Esophagus muscularis mucosa (tissue), 4 donors: ENCODE measurements at places on chromosomes 4 and X.

- no peak for DNase-seq
Measured at GRCh38 chrX:23841847-23842522, 59.0 kb downstream of the SAT1 start.

- no peak for DNase-seq
Measured at GRCh38 chr4:15976456-15977447, 13.8 kb upstream of the FGFBP2 start.

DNA sequence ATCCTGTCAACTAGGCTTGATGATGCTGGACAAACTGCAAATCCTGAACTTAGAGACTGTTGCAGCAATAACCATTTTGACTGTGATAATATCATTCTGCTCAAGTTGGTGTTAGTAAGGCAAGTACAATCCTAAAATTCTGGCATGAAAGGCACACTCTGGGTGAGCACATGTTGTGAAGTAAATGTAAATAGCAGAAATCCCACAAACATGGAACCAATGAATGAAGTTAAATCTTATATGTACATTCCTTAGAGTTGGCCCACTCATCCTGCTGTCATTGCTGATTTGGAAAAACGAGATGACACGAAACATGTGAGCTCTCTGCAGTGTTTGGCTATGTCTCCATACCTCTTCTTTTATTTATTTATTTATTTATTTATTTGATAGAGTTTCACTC is 21.0 kb downstream of the RBM47 start:
- DNase-seq, result no peak

DNA sequence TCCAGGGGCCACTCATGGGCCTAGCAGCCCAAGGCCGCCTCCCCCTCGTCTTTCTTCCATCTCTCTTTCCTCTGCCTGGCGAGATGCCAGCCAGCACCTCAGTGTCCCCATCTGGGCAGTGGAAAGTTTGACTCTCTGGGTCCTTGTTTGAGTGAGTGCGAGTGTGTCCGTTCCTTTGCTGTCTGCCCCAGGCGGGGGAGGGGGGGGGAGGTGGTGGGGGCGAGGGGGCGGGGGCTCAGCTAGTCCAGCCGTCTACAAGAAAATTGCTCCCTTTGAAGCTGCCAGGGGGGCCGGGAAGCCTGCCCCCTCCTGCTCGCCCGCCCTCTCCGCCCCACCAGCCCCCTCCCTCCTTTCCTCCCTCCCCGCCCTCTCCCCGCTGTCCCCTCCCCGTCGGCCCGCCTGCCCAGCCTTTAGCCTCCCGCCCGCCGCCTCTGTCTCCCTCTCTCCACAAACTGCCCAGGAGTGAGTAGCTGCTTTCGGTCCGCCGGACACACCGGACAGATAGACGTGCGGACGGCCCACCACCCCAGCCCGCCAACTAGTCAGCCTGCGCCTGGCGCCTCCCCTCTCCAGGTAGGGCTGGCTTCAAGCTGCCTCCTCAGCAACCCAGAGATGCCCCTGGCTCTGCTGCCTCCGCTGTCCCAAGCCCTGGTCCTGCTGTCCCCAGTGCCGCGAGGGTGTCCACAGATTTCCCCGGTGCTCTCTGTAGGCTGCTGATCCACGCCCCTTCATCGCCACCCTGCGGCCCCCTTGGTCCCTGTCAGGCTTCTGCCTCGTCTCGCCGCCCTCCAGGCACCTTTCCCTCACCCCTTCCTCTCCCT is at the start of gene BGN:
BGN (plus strand) TSS at position 440 of the 821 bp plus-strand sequence. CDS start 9,652 bp downstream, outside the sequence.
- no peak for DNase-seq

DNA sequence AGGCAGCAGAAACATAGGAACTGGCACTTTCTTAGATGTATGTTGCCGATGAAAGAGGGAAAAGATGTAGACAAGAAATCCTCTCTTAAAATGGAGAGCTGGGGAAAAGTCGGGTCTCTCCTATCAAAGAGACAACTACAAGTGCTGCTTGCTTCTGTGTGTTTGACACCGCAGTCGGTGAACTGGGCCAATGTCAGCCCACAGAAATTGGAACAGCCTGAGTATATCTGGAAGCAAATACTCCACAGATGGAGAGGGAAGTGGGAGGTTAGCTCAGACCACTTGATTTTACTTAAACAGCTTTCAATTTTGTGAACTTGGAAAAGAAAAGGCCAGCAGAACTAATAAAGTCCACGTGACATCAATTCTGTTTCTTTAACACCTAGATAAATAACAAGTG is 230.9 kb upstream of the FAT1 start:
- no peak for DNase-seq

DNA sequence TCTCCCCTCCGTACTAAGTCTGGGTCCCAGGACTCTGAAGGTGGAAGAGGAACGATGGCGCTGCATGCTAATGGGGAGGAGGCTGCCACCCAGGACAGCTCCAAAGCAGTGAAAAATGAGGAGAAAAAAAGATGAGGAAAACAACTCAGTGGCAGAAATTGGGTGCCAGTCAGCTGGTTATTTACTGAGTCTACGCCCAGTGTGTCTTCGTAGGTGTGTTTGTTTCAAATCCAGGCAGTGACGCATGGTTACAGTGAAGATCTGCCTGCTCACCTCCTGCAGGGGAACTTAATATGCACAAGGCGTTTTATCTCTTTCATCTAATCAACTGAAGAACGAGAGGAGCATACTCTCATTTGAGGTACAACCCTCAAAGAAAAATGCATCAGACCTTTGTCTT is 70.9 kb upstream of the FBXW7 start:
- DNase-seq, result peak; percentile 50

DNA sequence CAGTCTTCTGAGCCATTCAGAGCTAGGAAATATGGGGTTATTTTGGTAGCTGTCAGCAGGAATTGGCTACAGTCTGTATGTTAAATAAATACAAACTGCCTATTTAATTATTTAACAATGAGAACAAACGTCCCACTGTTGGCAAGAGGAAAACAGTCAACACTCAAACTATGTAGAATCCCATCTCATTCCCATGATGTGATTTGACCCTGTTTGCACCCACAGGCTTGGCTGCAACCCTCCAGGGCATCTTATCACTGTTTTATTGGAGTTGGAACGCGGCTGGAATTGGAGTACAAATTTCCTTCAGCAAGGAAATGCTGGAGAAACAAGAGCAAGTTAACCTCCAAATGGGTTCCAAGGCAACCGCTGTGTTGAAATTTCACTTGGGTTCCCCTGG is 124.0 kb downstream of the KIT start:
- no peak for DNase-seq

DNA sequence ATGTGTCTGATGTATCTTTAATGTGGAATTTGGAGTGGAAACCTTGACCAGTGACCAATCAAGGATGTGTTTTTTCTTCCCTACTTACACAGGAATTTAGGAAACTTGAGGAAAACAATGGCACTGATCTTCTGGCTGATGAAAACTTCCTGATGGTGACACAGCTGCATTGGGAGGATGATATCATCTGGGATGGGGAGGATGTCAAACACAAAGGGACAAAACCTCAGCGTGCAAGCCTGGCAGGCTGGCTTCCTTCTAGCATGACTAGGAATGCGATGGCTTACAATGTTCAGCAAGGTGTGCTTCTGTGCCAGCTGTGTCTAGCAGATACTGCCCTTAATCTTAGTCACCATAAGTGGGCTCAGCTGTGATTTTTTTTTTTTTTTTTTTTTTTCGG is 12.6 kb downstream of the TAF1 start:
- DNase-seq, result no peak

DNA sequence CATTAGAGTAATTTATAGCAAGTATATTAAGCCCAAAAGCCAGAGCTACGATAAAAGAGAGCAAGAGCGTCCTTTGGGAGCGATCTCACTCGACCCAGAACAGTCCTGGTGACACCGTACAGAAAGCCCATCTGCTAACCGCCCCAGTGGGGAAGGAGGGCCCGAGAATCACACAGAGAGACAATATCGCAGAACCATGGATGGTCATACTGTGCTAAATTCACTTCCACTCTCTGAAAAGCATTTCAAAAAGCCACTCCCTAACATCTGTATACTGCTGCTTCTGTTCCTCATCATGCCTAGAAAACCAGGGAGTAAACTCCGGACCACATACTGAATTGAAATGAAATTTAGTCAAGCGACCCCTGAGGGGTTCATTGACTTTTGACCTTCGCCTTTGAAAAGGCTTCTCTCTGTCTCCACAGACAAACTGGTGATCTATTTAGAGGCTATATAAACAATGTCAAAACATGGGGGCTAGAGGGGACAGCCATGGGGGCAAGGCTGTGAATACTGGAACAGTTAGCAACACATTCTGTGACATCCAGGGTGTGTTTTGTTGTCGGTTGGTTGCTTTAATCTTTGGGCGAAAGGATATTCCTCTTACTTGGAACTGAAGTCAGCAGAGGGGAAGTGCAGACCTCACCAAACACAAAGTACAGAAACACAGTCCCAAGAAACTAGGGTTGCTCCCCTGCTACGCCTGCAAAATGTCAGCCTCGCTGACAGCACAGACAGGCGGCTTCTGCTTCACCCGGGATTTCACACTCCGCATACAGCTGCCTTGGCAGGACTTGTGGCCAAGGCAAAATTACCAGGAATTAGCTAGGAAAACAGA is 129.0 kb upstream of the RASGEF1B start:
- no peak for DNase-seq

GRCh38 chr4:123893011-123893981 is 496.7 kb downstream of the SPRY1 start:
- DNase-seq, result no peak
